ENCODE measurements at places on chromosomes 4 and X.

DNA sequence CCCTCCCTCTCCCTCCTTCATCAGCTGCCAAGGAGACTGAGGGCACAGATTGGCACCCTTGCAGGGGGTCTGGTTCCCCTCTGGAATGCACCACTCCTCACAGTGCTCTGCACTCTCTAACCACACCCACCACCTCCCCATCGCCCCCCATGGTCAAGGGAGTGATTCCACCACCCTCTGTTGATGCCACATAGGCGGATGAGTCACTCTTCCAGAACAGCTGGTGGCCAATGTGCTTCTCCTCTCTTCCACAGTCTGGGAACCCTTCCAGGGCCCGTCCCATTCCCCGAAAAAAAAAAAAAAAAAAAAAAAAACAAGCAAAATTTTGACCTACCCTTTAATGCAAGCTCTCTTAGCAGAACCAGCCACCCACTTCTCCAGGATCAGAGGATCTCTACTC is 341.3 kb upstream of the KLF3 start:
- no peak for DNase-seq

DNA sequence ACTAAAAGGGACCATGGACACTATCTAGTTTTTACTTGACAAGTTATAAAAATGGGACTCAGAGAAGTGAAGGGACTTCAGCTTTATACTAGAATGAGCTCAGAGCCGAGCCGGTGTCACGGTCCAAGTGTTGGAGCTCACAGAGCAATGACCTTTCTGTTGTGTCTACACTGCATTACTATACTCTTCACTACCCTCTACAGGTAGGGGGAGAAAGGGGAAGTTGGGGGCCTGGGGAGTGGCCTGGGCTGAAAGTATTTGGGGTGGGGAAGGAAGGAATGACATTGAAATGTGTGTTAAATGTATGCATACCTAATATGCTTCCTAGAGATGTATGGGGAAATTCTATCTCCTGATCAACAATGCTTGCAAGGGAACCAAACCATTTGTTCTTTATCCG is 48.8 kb upstream of the HHIP start:
- no peak for DNase-seq

GRCh38 chrX:138718941-138719340 is 7.4 kb upstream of the FGF13 start:
- no peak for DNase-seq

DNA sequence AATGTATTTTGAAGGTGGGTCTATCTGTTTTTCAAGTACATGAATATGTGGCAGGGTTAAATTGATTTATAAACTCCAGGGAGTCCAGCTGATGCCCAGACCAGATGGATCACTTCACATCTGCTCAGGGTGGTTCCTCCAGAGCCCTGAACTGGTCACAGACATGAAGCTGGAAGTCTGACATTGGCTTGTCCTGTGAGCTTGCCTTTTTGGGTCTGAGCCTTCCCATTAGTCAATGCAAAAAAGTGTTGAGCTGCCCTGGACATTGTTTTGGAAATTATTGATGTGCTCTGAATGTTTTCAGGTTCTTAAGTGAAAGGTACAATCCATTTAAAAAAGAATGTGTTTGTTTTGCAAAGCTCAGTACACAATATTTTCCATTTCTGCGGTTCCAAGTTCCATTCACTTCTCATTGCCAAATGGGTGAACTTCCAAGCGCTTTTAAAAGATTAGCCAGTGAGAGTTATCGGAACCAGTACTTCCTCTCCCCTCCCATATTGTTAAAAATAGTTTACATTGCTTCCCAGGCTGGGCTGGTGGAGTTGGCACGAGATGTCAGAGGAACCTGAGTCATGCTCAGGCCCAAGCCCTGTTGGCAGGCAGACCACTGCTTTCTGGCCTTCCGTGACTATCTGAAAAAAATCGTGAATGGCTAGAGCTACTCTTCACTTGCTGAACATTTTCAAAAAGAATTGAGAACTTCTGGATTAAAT is 52.1 kb downstream of the PDGFRA start:
- DNase-seq = no peak

GRCh38 chrX:125203737-125204578 is 115.7 kb upstream of the TEX13C start:
- DNase-seq = no peak

GRCh38 chr4:183201331-183201730 is 102.3 kb downstream of the WWC2 start:
- DNase-seq = no peak

GRCh38 chr4:138439143-138439581 is 197.0 kb upstream of the SLC7A11 start:
- DNase-seq = no peak

GRCh38 chr4:132101526-132101925 is 1047.6 kb upstream of the PCDH10 start:
- DNase-seq = no peak

Measured in GM12892 (cell line).